ENCODE measurements at places on chromosomes 7 and 10.

GRCh38 chr10:6843481-6843881 lies 263.4 kb upstream of the PRKCQ start:
- no peak for DNase-seq

GRCh38 chr7:107506674-107507339 lies 37.0 kb downstream of the GPR22 start:
- DNase-seq: no peak

- no peak for DNase-seq
Observed at GRCh38 chr7:155568842-155569494, 22.6 kb upstream of the CNPY1 start.

DNA sequence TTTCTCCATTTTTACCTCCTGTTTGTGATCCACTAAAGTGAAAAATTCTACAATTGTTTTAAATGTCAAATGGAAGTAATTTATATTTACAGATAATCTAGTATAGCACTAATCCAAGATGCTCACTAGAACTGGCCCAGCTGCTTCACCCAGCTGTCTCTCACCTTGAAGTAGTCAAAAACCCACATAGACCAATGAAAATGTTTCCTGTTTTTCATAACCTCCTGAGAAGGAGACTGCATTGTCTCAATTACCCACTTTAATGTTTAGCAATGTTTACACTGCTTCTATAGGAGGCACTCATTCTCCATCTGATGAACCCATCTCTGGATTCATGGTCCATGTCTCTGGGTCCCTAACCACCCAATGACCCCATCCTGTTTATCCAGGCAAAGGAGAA lies 56.1 kb upstream of the ADO start:
- no peak for DNase-seq

DNA sequence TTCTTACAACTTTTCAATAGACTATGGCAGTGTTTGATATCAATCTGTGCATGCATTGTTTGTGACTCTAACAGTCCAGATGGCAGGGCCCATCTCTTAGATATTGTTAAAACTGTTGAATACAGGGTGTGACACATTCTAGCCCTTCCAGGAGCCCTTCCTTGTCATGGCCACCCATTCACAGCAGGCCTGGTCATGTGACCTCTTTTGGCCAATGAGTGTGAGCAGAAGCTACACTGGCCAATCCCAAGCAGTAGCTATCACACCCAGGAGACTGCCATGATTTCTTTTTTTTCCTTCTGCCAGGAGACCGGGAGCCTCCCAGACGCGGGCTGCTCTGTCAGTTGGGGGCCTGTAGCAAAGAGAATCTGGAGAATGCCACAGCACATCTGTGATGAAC lies 655.4 kb upstream of the MKI67 start:
- no peak for DNase-seq

- no peak for DNase-seq
Observed at GRCh38 chr10:62616885-62617590, 187.5 kb upstream of the ADO start.

GRCh38 chr10:132282667-132283603 lies 24.8 kb downstream of the STK32C start:
- no peak for DNase-seq

DNA sequence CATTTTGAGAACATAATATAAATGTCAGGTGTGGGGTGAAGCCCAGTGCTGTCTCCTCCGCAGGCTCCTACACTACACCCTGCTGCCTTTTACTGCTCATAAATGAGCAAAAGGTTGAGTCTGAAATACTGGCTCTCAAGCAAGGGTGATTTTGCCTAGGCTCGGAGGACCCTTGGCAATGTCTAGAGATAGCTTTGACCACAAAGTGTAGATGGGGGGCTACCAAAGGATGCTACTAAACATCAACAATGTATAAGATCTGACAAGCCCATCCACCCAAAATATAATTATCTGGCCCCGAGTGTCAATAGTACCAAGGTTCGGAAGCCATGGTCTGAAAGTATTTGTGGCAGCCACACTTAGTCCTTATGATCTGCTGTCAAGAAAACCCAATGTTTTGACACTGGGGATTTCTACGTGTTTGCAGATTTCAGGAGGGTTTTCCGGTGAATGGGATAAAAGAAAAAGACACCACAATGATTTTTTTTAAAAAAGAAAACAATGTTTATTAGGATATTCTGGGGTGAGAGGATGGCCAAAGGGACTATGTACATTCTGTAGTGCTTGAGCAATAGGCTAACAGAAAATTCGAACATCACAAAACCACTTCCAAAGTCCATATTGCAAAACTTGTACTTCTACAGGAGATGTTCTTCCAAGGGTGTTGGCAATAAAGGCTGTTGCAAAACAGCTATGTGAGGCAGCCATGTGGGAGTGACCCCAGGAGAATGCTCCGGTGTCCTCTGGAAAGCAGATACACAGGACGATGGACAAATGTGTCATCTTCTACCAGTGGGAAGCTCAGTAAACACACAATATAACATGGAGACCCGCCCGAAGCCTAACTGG lies 216.3 kb downstream of the GFRA1 start:
- DNase-seq: no peak

DNA sequence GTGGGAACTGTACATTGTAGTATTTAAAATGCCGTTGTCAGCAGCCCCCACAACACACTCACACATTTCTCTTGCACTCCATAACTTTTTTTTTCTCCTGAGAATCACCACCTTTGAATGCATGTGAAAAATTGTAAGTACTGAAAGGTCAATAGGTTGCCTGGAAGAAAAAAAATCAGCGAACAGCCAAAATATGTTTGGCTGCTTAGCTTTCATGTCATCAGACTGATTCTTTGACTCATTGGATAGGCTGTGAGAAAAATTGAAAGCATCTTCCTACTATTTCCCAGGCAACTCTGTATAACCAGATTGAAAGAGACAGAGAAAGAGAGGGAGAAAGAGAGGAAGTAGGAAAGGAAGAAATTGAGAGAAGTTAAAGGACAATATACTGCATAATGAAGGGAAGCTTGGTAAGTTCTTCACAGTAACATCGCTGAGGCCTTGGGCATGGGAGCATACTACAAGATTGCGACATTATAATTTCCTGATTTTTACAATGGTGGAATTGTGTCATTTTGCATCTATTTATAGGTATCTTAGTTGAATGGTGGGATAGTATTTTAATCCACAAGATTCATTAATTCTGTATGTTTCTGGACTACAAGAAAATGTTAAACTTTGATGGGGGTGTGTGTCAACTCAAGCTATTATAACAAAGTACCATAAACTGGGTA lies 249.3 kb upstream of the KCND2 start:
- no peak for DNase-seq

GRCh38 chr10:61464461-61465170 lies 11.4 kb upstream of the TMEM26 start:
- no peak for DNase-seq

GRCh38 chr10:80596391-80597257 lies 58.9 kb downstream of the SH2D4B start:
- no peak for DNase-seq

GRCh38 chr10:67043041-67043440 lies 117.2 kb downstream of the LRRTM3 start:
- DNase-seq: no peak

DNA sequence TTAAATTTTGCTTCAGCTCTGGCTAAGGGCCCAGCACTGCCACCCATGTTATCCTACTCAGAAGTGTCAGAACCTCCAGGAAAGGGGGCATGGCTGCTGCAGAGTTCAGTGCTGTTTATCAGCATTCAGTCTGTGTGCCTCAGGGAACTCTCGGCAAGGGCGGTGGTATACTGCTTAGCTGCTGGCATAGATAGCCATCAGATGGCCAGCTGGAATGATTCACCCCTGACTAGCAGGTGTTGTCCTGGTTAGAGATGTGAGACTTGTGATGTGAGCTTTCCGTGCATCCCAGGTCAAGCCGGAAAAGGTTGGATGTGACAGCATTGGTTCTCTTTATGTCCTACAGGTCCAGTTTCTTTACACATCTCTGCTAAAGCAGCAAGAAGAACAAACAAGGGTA lies 22.1 kb downstream of the CEP55 start:
- DNase-seq: no peak

DNA sequence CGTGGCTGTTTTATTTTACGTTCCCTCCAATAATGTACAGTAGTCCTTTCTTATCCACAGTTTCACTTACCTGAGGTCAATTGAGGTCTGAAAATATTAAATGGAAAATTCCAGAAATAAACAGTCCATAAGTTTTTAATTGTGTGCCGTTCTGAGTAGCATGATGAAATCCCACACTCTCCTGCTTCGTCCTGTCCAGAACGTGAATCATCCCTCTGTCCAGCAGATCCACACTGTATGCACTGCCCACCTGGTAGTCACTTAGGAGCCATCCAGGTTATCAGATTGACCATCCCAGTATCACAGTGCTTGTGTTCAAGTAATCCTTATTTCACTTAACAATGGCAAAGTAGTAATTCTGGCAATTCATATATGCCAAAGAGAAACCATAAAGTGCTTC lies 46.3 kb downstream of the STARD3NL start:
- no peak for DNase-seq

- no peak for DNase-seq
Observed at GRCh38 chr7:135825406-135825805, 76.8 kb upstream of the FAM180A start.

- no peak for DNase-seq
Observed at GRCh38 chr7:44969049-44969700, 9.6 kb downstream of the MYO1G start.
